Mesendoderm (in vitro differentiated cells): ENCODE measurements at places on chromosomes 7 and 10.

- no peak for DNase-seq
Observed at GRCh38 chr7:83032195-83032594, 130.5 kb downstream of the PCLO start.

- no peak for DNase-seq
Observed at GRCh38 chr10:132471125-132471451, 66.5 kb upstream of the INPP5A start.

DNA sequence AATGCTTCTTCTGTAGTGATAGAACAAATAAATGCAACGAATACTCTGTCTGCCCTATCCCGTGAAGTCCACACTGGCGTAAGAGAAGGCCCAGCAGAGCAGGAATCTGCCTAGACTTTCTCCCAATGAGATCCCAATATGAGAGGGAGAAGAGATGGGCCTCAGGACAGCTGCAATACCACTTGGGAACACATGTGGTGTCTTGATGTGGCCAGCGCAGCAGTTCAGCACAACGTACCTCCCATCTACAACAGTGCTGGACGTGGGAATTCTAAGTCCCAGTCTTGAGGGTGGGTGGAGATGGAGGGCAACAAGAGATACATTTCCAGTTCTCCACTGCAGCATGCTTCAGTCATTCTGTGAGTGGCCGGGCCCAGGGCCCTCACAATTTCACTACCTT, 45.8 kb downstream of the FIGNL1 start:
- DNase-seq, result peak; percentile 42

DNA sequence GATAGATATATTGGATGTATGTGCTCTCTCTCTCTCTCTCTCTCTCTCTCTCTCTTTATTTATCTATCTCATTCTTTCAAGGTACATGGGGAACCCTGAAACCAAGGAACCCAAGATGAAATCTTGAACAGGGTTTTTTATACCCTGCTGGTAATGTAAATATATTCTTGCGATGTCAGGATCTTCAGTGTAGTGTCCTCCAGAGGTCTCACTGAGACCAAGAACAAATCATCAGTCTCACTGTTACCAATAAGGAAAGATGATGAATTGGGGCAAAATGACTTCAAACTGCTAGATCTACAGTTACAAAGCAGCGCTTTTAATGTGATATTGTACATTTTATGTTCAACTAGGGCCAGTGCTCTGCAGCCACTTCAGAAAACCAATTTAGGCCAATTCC, 423.5 kb downstream of the ANKRD7 start:
- peak; percentile 37 for DNase-seq

- no peak for DNase-seq
Observed at GRCh38 chr10:131316321-131317075, 5.0 kb upstream of the TCERG1L start.

GRCh38 chr10:102352066-102352715, 43.3 kb upstream of the NFKB2 start:
- peak; percentile 67 for DNase-seq

GRCh38 chr7:124168616-124169015, 135.7 kb upstream of the TMEM229A start:
- no peak for DNase-seq

DNA sequence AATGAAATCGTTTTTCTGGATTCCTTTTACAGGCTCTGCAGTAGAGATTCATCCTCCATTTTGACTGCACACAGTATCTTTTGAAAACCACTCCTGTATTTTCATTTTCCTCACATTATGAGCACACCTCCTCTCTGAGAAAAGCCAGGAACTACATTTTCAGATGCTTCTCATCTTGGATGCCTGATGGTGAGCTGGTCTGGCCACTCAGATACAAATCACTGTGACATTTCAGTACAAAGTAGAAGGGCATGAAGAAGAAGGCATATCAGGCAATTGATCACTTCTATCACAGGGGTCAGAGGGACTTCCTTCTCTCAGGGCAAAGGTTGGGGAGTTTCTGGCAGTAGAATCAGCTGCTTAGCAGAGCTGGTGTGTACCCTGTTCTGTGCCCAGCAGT, 192.0 kb upstream of the POM121L12 start:
- no peak for DNase-seq

DNA sequence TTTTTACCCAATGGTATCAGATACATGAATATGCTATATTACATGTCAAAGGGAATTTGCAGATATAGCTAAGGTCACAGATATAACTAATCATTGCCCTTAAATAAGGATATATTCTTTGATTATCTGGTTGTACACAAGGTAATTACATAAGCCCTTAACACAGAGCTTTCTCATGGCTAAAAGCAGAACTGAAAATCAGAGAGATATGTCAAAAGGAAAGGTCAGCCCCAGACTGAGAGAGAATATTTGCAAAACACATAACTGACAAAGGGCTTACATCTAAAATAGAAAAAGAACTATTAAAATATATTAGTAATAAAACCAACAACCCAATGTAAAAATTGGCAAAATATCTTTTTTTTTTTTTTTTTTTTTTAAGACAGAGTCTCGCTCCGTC, 1029.5 kb upstream of the LRRN3 start:
- no peak for DNase-seq

DNA sequence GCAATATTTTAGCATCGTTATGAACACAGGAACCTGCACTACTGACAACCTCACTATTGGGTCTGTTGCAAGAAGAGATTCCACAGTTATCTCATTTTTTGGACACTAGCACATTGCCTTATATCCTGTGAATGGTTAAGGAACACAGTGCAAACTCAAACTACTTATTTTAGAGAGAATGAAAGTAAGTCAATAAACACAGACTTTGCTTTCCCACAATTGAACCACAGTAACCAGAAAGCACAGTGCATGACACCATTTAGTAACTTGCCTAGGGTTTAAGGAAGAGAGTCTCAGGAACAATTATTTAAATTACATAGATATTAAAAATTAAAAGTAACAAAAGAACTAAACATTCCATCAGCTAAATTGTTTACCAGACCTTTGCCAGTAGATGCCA, 468.8 kb downstream of the ZWINT start:
- DNase-seq, result no peak

DNA sequence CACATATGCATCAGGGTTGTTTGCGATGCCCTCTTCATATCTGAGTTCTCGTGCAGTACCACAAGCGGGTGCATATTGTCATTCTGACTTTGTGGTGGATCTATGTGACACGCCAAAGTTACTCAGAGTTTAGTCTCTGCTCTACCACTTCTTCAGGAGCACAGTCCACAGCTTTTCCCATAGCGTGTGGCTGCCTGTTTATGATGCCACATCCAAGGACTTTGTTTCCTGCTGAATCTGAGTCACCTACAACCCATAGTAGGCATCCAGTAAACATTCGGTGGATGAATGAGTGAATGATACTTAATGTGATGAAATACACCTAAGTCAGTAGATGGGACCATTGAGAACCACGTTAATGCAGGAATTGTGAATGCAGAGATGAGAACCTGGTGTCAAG, 15.0 kb downstream of the ADRA2A start:
- no peak for DNase-seq

DNA sequence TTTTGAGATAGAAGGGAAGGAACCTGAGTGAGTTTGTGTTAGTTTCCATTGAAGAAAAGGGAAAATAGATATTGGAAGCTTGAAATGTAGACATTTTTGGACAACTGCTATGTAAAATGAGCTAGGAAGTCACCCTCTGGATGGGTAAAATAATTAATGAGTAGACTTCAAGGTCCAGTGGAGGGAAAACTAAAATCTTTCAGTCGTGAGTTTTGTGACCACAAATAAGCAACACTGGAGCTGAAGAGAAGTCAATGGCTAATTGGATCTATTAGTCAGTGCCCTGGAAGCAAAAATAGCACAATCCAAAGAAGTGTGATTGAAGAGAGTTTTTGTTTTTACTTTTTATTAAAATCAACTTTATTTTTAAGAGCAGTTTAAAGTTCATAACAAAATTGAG, 123.4 kb downstream of the MYO3A start:
- no peak for DNase-seq

DNA sequence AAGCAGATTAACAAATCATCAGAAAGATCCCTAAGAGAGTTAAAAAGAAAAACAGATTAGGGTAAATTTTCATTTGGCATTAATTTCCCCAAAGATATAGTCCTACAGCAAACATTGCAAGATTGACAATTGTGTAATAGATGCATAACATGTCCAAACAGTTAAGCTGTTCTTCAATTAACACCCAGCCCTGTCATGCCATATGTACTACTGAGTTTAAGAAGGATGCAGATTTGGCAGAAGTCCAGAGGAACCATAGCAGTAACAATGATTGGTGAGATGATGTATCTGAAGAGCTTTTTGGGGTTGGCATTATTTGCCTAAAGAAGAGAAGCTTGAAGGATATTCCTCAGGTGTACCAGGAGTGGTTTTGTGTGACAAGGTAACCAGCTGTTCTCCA, 287.6 kb downstream of the LRMDA start:
- no peak for DNase-seq

DNA sequence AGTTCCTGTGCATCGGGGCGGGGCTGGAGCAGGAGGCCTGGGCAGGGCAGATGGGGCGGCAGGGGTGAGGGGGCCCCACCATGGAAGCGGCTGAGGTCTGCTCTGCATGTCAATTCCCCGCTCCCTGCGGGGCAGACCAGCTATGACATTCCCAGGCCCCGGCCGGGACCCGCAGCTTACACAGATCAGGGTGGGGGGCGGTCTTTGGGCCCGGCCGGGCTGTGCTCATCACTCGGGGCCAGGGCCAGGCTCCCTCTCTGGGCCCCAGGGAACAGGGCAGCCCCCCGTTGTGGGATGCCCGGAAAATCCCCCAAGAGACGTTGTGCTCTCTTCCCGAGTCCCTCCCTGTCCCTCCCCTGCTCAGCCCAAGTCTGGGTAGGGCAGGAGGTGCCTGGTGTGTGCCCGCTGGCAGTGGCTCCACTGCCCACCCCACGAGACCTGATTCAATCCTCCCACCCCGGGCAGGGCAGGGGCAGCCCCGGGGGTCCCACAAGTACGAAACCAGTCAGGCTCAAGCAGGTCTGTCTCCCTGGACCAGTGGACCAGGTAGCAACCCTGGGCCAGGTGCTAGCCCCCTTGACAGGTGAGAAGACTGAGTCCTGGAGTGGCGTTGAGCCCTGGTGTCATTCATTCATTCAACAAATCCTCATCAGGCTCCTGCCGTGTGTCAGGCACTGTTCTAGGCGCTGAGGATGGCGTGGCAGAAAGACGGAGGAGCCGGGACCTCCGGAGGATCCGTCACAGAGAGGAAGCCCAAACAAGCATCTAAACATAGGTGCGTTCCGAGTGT, 29.0 kb downstream of the MICALL2 start:
- no peak for DNase-seq

DNA sequence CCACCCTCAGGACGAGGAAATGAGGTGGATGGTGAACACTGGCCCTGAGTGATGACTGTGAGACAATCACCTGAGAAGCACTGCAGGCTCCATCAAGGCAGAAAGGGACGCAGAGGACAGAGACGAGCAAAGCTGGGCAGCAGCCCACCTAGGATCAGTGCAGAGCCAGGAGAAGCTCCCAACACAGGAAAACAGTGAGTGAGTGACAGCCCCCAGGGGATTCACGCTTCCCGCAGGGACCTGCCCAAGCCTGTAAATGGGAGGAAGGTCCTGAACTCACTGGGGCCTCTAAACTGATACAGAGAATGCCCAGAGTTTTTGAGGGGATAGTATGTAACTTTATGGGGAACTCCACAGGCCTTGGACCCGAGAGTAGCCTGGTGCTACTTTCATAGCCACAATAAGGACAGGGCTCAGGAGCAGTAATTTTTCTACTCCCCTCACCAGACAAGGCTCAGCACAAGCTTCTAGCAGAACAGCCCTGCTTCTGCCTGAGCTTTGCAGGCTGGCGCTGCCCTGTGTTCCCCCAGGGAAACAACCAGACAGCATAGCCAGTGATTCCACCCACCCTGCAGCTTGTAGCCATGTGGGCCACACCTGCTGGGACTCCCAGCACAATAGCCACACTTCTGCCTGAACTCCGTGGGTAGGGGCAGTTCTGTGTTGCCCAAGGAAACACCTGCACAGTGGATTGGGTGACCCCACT, 708.4 kb downstream of the POM121L12 start:
- peak; percentile 5 for DNase-seq

GRCh38 chr10:27344568-27345454, 104.2 kb upstream of the ACBD5 start:
- DNase-seq, result no peak

DNA sequence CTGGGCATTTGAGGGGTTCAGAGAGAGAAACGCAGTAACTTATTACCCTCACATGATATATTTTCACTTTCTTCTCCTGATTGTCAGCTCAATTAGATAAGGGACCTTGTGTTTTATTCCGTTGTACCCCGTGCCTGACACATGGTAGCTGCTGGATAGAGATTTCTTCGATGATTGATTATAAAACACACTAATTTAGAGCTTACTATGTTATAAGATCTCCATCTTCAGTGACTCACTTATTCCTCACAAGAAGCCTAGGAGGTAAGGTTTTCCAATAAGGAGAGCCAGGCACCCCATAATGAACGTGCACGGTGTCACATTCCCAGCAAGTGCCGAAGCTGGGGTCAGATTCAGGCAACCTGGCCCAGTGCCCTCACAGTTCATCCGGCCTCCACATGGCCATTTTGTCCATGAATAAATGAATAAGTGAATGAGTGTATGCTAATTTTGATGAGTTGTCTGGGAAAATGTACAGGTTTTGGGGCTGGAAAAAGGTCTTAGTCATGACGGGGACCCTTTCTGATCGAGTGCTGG, 138.1 kb upstream of the CDCA7L start:
- DNase-seq, result no peak
